Esophagus squamous epithelium (tissue), 5 donors: ENCODE measurements at places on chromosomes 6 and 20.

DNA sequence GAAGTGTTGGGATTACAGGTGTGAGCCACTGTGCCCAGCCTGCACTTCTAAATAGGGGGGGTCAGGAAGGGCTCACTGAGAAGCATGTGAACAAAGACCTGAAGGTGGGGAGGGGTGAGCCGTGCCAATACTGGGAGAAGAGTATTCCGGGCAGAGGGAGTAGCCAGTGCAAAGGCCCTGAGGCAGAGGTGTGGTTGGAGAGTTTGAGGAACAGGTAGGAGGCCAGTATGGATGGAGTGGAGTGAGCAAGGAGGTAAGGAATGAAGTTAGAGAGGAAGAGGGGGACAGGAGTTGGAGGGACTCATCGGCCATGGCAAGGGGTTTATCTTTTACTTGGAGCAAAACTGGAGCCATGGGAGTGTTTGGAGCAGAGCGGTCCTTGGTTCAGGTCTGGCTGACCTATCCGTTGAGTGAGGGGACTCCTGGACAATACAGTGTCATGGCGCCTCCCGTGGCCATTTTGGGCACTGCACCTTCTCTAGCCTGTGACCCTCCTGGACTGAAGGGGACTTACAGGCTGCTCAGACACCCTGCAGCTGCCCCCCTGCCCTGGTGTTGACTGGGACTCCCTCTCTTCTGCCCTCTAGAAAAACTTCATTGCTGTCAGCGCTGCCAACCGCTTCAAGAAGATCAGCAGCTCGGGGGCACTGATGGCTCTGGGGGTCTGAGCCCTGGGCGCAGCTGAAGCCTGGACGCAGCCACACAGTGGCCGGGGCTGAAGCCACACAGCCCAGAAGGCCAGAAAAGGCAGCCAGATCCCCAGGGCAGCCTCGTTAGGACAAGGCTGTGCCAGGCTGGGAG lies 12.1 kb downstream of the FOXS1 start:
- DNase-seq = no peak

GRCh38 chr20:51955756-51956155 lies 153.4 kb upstream of the SALL4 start:
- DNase-seq = no peak

- DNase-seq = no peak
Measured at GRCh38 chr20:12976720-12977309, 32.0 kb upstream of the SPTLC3 start.

GRCh38 chr6:4472969-4473642 lies 303.1 kb upstream of the CDYL start:
- DNase-seq = no peak

DNA sequence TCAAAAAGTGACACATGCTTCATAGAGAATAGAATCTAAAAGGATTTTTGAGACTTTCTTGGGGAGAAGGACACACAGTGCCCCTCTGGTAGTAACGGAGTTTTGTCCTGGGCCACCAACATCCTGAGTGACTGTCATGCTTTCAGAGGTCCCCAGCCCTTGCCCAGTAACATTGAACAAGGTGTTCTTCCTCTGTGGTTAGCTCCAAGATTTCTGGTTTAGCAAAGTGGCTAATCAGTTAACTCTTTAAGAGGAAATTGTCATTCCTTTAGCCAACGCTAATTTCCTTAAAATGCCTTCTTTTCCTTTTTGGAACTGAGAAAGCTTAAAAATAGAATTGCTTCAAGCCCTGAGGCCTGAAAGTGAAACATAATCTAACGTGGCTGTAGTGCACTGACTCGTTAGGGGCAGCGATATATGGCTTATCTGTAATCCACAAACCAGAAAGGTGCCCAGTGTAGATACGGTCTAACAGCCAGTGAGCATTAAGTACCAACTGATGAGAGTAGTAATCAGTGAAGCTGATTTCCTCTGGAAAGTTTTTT lies 7.8 kb downstream of the E2F3 start:
- no peak for DNase-seq

DNA sequence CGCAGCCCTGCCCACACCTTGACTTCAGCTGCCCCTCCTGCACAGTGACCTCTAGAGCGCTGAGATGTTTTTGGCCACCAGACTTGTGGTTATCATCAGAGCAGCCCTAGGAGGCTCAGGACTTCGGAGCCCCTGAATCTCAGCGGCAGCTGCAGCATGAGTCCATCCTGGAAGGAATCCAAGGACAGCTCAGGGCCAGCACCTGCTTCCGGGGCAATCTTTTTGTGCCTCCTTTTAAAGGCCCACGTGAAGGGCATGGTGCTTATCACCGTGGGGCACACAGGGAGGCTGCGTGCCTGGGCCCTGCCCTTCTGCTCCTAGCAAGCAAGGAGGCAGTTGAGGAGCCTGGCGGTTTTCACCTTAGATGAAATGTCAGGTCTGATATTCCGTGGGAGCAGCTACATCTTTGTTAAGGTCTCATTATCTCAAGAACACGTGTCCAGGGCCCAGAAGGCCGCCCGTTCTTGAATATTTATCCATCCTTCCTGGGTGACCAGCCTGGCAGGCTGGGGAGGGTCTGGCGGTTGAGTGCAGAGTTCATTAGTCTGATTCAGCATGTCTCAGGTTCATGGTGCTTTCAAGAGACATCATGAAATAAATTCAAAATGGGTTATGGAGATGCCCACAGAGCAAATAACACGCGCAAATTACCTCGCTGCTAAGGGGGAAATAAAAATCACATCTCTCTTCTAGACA lies 392.4 kb downstream of the TAF4 start:
- no peak for DNase-seq

DNA sequence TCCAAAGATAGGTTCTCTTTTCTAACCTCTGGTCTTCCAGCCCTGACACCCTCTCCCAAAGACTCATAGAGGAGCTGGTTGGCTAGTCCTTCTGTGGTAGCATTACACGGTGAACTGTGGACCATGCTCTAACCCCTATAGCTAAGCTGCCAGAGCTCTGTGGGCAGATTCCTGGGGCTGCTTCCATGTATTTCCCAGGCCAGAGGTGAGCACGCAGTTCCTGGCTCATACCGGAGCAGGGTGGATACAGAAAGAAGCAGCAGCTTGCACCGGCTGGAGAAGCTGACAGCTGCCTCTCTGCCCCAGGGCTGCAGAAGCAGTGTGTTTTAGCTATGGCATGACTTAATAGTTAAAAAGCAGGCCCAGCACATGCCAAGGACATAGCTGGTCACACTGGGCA lies 84.1 kb upstream of the FOXP4 start:
- DNase-seq = no peak

DNA sequence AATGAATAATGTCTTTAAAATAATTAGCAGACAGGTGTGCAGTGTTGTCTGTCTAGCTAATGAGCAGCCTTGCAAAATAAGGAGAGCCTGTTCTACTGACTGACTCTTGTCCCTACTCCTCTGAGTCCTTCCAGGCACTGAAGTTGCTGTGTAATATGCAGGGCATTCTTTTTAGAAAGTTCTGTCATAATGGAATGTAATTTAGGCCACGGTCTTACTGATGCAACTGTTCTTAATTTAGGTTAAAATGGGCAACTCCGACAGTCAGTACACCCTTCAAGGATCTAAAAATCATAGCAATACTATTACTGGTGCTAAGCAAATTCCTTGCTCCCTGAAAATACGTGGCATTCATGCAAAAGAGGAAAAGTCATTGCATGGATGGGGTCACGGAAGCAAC lies 133.9 kb downstream of the TIAM2 start:
- DNase-seq = no peak

GRCh38 chr6:111301946-111302345 lies 181.1 kb downstream of the REV3L start:
- no peak for DNase-seq

- DNase-seq = no peak
Measured at GRCh38 chr6:151060766-151061531, 178.8 kb upstream of the AKAP12 start.
